ENCODE measurements at places on chromosomes 13 and 19.

DNA sequence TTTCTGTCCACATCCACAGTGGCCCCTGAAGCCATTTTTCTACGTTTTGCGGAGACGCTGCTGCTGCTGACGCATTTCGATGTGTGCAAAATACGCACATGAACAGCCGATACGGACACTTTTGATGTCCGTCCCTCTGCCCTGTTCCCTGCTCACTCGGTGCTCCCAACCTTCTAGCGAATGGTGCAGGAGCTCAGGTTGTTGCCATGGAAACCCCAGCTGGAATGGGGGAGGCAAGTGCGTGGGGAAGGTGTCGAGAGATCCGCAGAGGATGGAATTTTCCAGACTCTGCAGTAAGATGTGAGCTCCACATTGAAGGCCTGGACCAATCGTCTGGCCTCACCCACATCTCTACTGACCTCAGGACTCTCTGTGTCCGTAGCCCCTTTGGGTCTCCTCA lies 109.2 kb upstream of the USP29 start:
- no peak for DNase-seq

- no peak for DNase-seq
Observed at GRCh38 chr13:90362707-90363106, 984.8 kb upstream of the MIR17HG start.

GRCh38 chr13:43574605-43575004 lies 212.2 kb downstream of the ENOX1 start:
- no peak for DNase-seq

DNA sequence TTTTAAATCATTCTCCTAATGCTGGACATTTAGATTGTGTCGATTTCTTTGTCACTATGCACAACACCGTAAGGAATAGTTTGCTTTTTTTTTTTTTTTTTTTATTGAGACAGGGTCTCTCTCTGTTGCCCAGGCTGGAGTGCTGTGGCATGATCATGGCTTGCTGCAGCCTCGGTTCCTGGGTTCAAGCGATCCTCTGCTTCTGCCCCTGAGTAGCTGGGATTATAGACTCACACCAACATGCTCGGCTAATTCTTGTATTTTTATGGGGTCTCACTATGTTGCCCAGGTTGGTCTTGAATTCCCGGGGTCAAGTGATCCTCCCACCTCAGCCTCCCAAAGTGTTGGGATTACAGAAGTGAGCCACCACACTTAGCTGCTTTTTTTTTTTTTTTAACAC lies 86.5 kb downstream of the RYR1 start:
- DNase-seq, result no peak

- no peak for DNase-seq
Observed at GRCh38 chr19:33700408-33701013, 78.8 kb downstream of the CHST8 start.

DNA sequence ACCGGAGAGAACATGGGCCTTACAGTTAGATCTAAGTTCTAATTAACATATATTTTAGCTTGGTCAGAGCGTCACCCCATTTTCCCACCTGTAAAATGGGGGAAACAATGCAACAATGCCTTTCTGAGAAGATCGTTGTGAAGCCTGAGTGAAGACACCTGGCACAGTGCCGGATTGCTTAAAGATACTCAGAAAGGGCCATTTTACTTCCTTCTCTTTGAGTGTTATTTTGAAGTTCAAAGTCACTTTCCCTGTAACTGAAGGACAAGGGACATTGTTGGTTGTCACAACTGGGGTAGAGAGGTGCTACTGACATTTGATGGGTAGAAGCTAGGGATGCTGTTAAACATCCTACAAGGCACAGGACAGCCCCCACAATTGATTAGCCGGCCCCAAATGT lies 28.1 kb downstream of the HSPH1 start:
- no peak for DNase-seq

DNA sequence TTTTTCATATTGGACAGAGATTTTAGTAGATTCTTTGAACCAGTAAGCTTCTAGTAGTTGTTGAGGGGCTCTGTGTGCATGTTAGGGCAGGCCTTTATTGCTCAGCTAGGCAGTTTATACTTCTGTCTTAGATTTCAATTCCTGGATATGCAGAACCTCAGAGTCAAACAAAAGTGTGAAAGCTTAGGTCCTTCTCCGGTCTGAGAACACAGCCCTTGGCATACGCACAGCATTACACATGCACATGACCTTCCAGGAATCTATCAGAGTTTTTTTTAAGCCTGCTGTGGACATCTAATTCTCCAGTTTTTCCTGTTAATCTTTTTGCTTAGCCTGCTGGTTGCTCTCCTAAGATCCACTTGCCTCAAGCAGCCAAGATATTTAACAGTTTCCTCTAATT lies 77.9 kb upstream of the KL start:
- no peak for DNase-seq

GRCh38 chr13:104979281-104980030 lies 1556.0 kb downstream of the EFNB2 start:
- DNase-seq, result no peak

- no peak for DNase-seq
Observed at GRCh38 chr19:50020481-50020880, 4.7 kb downstream of the VRK3 start.
